ENCODE measurements at places on chromosomes 16 and 17.

GRCh38 chr16:26111900-26112299 lies 420.1 kb downstream of the HS3ST4 start:
- no peak for DNase-seq

DNA sequence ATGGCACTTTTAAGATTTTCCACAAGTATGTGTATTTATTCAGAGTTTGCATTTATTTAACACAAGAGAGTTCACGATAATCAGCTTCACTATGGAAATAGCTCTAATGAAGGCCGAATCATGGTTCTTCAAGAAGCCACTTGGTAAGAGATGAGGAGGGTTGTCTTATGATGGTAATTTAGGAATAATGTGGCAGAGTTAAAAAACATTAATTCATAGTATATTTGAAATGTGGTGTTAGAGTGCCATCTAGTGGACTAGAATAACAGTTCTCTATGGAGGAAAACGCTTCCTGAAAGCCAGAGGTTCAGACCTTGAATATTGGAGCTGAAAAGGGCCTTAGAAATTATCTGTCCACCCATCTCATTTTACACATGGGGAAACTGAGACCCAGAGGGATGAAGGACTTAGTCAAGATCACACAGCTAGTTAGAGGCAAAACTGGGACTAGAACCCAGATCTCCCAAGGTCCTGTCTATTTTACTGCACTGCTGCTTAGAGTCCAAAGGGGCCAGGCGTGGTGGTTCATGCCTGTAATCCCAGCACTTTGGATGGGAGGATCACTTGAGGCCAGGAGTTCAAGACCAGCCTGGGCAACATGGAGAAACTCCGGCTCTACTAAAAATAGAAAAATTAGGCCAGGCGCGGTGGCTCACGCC lies 33.8 kb upstream of the KPNB1 start:
- DNase-seq, result peak; percentile 64

DNA sequence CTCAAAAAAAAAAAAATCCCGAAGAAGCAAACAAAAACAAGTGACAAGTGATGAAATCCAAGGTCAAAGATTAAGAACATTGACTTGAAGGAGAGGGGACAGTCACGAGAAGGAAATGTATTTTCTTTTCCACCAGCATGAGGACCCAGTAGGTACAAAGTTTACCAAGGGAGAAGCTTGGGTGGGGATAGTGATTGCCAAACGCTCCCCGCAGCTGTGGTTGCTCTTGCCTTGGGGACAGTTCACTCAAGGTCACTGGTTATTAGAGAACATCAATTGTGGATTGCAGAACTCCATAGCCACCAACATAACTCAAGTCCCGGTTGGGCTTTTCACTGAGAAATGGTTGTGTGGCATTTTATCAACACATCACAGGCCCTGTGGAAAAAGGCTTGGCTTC lies 27.0 kb downstream of the RSL1D1 start:
- DNase-seq, result no peak

- no peak for DNase-seq
Observed at GRCh38 chr17:69047368-69048263, 13.1 kb downstream of the ABCA9 start.

DNA sequence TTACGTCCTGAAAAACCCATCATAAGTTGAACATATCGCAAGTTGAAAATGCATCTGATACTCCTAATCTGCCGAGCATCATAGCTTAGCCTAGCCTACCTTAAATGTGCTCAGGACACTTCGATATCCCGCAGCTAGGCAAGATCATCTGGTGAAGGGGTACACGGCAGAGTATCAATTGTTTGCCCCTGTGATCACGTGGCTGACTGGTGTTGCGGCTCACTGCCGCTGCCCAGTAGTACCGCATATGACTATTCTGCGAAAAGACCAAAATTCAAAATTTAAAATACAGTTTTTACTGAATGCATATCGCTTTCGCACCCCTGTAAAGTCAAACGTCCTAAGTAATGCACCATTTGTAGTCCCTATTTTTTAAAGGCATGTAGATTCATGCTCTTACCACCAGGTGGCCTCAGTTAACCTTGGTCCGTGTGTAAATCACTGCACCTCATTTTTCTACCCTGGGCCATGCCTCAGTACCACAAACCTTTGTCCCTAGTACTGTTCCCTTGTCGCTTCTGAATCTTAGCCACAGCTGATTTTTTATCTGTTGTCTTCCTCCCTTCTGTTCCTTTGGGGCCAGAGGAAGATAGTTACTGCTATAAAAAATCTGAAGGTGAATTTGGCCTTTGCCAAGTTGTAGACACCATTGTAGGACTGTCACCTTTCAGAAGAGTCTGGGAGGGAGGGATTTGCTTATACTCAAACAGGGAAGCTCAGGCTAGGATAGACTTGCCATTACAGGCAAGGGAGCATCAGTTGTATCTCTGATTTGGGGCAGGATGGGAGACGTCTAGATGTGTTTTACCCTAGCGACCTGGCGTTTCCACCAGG lies 34.4 kb downstream of the WWP2 start:
- DNase-seq, result peak; percentile 62

- no peak for DNase-seq
Observed at GRCh38 chr16:842711-843560, 42.4 kb upstream of the GNG13 start.

- DNase-seq, result no peak
Observed at GRCh38 chr17:8143581-8144400, 8.4 kb downstream of the PER1 start.
